Hematopoietic multipotent progenitor cell treated with erythropoietin and hydrocortisone succinate and interleukin-3 and kit ligand, for 8 days (in vitro differentiated cells): ENCODE measurements at places on chromosomes 2 and 18.

GRCh38 chr2:105454801-105455485, 56.1 kb upstream of the FHL2 start:
- DNase-seq: peak; percentile 82

- no peak for DNase-seq
These were observed 18.1 kb upstream of the LYPD6B start for GRCh38 chr2:149020432-149020851.

DNA sequence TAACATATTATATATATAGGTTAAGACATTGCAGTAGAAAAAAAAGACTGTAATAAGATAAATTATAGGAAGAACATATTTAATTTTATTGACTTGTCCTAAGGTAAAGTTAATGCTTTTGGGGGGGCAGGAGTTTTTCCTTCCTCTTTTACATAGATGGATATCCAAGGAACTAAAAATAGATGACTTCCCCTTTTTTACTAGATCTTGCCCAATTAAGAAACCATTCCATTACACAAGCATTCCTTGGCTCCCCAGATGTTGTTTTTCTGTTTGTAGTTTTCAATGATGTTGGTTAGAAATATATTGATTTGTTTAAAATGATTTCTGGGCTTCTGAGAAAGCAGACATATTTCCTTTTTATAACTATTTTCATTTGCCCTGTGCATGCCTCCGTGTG, 22.4 kb upstream of the PMAIP1 start:
- DNase-seq: no peak

- DNase-seq: no peak
These were observed 12.8 kb upstream of the WIPF1 start for GRCh38 chr2:174610243-174610995.

- DNase-seq: no peak
These were observed 1.5 kb downstream of the ATP6V1B1 start for GRCh38 chr2:70936979-70937811.

- DNase-seq: no peak
These were observed 159.6 kb upstream of the LMAN1 start for GRCh38 chr18:59518705-59519104.

GRCh38 chr18:23805898-23806297, 116.6 kb downstream of the LAMA3 start:
- DNase-seq: no peak

DNA sequence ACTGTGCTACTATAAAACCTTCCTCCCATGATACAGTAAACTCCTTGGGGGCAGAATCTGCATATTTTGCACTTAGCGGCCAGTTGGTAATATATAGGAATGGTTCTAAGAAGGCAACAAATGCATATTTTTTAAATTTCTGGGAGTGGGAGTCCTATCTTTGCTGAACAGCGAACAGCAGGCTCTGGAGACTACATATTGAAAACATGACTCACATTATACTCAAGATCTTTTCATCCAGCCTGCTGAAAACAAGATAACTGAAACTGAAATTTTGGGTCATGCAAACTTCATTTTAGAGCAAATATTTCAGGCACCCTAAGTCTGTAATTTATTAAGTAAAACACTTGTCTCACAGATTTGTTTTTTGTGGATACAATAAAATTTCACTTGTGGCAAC, 122.2 kb downstream of the SATB2 start:
- no peak for DNase-seq

GRCh38 chr2:235001237-235002133, 49.7 kb downstream of the SH3BP4 start:
- DNase-seq: peak; percentile 65

GRCh38 chr2:76450024-76450475, 739.3 kb upstream of the GCFC2 start:
- DNase-seq: no peak

GRCh38 chr18:24801001-24801400, 340.6 kb downstream of the HRH4 start:
- DNase-seq: no peak

DNA sequence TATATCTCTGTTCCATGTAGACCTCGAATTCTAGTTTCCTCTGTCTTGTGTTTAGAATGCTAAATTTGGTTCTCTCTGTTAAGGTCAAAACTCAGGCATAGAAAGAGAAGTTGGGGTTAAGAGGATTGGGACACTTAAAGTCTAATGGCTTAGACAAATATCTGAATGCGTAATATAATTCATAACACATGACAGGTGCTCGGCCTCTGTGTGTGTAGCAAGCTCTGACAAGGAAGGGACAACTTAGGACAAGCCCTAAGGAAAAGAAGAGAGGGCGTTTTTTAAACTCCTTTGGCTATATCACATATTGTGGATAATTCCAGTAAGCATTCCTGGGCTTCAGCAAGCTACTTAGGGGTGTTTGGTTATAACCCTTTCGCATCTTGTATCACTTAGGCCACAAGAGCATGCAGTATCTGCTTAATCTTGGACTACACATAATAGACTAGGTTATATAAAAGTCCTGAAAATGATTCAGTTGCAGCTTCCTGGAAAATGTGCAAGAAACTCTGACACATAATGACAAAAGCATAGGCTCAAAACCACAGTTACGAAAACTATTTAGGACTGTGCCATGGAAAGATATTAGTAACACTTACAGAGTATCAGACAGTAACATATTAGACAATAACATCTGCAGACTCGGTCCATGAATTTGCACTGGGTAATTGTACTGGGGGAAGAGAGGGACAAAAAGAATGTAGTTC, 16.1 kb upstream of the CREB1 start:
- DNase-seq: no peak

DNA sequence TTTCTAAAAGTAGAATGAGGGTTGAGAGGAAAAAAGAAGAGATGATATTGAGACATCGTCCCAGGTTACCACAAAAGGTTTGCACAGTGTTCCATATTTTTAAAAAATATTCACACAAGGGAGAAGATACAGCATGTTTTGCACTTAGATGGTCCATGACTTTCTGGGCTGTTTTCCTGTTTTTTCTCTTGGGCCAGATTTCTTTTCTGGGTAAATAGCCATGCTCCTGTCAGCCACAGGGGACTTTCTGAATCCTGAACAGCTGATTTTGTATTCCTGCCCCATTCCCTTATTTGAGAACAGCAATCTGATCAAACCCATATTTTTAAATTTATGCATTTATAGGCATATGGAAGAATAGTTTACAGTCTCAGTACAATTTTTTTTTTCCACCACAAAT, 185.9 kb upstream of the NRP2 start:
- DNase-seq: no peak

DNA sequence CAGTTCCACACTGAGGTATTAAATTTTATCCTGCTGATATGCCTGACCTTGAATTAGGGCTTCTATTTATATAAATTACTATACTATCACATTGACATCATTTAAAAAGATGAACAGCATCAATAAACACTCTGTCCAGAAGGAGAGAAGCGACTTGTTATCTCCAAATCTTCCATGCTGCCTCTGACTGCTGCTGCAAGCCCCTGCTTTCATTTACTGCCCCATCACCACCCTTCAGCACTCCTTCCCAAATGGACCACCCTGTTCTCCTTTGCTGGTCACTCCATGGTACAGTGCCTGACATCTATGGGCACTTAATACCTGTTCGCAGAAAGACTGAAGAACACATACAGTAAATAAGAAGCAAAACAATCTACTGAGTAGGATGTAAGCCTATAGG, 48.1 kb downstream of the KLF7 start:
- DNase-seq: no peak

DNA sequence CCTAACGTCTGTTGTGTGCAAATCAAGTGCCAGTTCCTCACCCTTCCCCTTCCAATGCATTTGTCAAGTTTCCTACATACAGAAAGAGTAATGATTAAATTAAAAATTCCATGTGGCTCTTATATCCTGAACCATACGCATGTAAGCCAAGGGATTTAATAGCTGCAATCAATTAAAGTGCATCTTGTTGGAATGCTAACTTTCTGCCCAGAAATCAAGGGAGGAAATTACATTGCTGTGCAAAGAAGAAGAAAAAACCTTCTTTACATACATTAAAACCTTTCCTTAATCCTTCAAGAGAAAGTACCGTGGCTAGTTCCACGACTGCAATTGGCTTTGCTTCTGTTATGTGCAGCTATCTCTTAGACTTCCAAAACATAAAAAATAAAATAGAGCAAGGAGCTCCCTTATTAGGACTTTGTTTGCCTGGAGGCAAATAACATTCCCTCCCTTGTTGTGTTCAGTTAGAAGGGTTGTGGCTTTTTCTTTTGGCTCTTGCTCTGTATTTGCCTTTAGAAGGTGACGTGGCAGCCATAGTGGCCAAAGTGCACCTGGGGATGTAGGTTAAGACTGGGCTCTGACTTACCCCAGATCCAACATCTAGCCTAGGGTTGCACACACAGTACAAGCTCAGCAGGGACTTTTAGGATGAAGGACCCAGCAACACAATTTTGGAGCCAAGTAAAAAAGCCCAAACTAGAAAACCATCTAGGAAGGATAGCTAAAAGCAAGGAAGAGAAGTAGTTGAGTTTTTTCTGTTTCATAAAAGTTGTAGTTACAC, 158.3 kb downstream of the ANTXR1 start:
- no peak for DNase-seq

- no peak for DNase-seq
These were observed 199.6 kb downstream of the LDLRAD4 start for GRCh38 chr18:13418013-13418710.
